ENCODE measurements at places on chromosomes 3 and 15.

- no peak for ATAC-seq
Observed at GRCh38 chr15:47872869-47873432, 155.6 kb downstream of the SEMA6D start.

DNA sequence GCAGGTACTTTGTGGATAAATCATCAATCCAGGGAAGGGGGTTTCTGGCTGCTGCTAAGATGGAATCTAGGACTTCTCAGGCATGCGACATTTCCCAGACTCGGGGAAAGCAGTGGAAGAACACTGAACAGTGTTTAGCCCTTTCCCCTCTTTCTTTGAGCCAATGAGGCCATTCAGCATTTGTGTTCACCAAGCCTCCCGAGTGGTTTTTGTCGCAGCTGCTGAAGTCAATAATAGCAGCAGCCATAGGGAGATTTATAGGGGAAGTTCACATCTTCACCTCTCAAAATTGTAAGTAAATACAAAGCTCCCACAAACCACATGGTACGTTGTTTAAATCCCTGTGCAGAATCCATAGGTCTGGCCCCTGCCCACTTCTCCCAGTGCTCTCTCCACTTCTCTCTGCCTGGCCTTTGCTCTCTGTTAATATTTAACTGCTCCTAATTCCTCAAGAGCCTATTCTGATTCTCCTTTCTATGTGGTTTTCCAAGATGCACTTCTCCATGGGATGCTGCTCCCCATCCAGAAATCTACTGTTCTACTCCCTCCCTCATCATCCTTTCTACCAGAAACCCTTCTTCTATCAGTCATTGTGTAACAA, 230.7 kb downstream of the SHQ1 start:
- no peak for ATAC-seq

DNA sequence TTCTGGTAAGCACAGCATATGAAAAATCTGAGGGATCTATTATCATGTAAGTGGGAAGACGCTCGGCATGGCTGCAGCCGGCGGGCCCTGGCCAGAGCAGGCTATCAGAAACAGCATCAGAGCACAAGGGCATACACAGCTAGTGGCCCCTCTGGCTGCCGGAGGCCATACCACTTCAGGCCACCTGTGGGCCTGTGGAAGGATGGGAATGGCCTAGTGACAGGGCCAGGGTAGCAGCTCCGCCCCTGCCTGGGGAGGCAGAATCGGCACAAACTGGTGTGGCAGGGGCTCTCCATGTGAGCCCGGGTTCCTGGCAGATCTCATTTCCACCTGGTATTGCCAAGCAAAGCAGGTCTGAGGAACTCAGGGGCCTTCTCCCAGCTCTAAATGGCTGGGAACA, 46.4 kb downstream of the SH3BP5 start:
- no peak for ATAC-seq

DNA sequence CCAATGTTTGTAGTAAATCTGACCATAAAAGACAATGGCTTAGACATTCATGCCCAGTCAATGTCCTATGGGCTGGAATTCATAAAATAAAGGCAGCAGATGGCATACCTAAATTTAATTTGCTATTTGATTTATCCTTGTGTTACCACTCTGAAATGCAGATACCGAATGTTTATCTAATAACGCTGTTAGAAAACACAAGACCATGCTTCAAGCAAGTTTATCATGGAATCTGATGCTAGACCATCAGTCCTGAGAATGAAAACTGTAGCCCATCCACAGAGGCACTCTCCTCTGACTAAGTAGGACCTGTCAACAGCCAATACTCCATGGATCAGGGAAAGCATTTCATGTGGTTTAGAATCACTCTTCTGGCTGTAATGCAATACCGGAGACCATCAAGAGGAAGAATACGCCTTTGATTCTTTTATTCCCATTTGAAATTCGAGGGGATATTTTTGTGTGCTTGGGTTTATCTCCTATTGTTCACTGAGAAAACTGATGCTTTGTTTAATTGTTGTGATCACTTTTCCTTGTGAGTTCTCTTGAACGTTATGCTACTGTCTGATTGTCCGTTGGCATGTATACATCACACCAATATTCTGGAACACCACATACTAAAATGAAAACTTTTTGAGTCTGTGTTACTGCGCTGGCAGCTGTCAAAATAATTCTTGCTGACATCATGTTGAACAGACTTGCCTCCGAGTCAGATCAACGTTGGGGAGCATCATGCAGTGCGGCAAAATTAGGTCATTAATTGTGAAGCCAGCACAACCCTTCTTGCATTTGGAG, 12.1 kb upstream of the CPB1 start:
- ATAC-seq: no peak

DNA sequence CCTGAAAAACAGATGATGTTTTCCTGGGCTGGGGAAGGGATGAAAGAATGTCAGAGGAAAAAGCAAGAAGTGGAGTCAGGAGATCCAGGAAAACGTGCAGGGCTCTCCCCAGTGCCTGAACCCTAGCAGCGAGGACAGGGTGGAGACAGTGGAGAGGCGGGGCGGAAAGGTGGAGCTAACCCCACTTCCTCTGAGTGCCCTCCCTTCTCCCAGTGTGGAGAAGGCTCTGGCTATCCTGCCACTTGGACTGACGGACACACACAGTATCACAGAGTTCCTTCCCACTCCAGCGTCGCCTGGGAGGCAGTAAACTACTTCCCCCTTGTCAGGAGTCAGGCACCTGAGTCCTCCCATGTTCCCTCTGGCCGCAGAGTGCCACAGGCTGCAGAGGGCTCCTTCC, 125.3 kb upstream of the CHRNA7 start:
- no peak for ATAC-seq

DNA sequence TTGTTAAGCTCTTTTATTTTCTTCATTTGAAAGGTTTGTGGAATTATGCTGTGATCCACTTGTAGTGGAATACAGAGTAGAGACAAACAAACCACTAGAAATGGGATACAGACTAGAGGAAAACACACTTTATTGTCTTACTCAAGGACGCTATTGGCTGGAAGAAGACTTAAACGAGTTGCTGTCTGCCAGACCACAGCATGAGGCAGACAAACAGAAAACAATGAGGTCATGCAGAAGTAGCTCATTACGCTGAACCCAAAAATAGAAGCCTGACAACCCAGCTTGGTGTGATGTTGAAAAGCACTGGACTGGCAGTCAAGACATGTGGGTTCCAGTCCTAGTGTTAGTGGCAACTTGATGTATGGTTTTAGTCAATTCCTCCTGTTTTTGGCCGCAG, 62.4 kb upstream of the P3H2 start:
- ATAC-seq: no peak

DNA sequence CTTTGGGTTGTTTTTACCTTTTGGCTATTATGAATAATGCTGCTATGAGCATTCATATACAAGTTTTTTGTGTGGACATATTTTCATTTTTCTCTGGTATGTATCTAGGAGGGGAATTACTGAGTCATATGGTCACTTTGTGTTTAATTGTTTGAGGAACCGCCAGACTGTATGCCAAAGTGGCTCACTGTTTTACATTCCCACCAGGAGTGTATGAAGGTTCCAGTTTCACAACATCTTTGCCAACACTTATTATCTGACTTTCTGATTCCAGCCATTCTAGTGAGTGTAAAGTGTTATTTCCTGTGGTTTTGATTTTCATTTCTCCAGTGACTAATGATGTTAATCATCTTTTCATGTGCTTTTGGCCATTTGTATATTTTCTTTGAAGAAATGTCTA, 51.8 kb downstream of the CMTM7 start:
- no peak for ATAC-seq

DNA sequence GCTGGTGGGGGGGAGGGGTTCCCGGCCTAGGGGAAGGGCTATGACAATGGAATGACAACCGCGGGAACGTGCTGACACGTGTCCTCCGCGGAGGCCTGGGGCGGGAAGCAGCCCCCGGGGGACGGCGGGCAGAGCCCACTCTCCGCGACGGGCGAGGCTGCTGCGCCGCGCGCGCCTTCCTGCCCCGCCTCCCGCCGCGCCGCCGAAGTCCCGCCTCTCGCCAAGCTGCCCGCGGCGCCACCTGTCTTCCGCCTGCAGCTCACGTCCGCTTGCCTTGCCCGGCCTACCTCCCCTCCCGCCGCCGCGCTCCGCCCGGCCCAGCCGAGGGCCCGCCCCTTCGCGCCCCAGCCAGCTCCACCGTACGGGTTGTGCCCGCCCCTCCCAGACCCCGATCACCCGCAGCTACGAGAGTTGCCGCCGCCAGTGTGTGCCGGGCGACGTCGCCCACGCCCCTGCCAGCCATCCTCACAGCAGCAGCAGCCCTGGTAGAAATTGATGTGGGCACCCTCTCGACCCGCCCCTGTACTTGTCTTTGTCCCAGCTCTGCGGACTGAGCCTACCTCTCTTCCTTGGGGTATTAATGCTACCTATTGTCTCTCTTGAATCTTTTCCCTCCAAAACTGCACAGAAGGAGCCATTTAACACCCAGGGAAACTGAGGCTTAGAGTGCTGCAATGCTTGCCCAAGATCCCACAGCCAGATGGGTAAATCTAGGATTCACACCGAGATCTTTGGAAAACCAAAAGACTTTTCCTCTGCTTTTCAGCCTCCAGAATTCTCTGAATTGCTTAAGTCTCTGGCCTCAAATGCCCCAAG, at the start of gene PARP16:
PARP16 (minus strand) TSS at position 180 of the 816 bp plus-strand sequence. CDS start 457 bp downstream, outside the sequence.
- peak; percentile 98 for ATAC-seq

GRCh38 chr3:69197922-69198530, 75.6 kb upstream of the LMOD3 start:
- peak; percentile 71 for ATAC-seq

- ATAC-seq: peak; percentile 70
Observed at GRCh38 chr3:152241142-152242017, 27.3 kb upstream of the MBNL1 start.

GRCh38 chr3:10725067-10725466, 91.0 kb upstream of the SLC6A11 start:
- ATAC-seq: no peak

DNA sequence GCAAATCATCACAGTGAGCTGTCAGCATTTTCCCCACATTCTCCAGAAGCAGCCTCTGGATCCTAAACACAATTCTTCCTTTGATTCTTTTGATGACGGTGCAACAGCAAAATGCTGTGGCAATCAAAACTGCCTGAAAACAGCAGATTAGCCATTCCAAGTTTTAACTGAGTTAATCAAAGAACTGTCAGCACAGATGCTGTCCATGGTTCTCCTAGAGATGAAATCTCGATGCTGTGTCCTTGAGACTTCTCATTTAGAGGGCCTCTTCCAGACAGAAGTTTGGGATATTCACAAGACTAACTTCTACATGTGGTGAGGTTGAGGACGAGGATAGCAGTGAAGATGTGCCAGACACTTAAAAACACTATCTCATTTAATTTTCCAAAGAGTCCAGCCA, 50.4 kb upstream of the GYG1 start:
- no peak for ATAC-seq

- ATAC-seq: peak; percentile 53
Observed at GRCh38 chr15:94229591-94230369, 1.6 kb upstream of the MCTP2 start.

DNA sequence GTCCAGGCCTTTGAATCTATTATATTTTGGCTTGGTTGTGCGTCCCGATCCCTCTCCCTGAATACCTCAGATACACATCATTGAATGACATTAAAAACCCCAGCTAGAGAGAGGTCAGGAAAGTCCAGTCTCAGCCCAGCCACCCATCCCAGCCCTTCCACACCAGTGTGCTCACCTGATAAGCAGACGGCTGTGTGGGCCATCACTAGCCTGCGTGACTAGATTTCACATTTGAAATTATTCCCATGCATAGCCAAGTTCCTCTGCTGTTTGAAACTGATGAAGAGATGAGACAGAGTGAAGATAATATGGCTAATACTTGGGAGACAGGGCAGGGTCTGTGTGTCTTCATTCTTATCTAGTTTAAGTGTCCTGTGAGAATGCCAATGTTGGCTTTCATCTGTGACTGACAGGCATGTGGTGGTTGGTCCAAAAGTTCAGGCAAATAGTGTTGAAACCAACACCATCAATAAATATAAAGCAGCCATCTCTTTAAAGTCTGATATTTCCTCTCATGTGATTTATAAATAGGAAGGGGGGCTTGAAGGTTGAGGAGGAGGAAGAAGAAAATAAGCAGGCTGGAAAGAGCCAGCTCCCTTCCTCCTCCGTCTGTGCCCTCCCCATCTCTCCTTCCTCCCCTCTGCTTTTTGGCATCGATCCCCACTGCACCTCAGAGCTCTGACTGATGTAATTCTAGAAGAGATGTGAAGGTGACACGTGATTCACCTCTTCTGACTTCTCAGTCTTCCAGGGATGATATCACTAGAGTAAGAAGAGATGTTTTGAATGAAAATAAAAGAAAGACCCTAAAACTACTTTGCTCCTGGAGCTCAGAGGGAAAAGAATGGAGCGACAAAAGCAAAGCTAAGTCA, 5.1 kb downstream of the FAM43A start:
- no peak for ATAC-seq

DNA sequence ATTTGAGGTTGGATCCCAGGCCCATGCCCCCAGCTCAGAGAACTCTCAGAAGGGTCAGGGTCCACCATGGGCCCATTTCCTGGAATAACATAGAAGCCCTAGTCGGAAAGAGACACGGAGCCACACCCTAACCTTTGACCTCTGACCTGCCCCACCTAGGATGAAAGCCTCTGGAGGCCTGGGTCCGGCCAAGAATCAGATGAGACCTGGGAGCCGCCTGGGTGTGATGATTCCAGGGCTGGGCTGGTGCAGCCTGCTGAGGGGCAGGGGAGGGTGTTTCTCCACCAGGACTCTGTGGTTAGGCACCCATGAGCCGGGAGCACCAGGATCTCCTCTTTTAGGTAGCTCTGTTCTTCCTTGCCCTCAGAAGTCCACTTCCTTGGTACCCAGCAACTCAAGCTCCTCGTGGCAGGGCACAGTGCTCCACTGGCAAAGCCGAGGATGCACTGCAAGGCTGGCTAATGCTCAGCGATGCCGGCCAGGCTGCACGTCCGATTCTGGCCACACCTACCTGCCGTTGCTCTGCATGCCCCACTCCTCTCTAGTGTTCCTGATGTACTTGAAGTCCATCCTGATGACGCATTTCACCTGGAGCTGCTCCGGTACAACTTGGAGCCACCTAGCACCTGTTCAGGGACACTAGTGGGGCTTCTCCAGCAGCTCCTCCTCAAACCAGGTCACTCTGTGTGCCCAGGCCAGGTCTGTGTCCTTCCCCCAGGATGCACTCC, 57.4 kb downstream of the ZNF445 start:
- ATAC-seq: no peak

- no peak for ATAC-seq
Observed at GRCh38 chr3:137052298-137052697, 94.5 kb downstream of the IL20RB start.

DNA sequence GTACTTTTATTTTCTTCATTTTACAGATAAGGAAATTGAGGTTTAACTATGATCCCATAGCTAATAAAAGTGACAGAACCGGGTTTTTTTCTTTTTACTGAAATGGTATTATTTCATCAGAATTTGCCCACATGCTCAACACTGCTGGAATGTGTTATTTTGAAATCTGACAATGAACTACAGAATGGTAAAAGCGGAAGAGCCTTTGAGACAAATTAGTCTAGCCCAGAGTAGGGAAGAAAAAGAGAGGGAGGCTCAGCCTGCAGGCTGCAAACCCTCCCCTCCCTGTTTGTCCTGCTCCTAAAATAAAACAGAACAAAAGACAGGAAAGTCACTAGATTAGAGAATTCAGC, 100.3 kb upstream of the LIPC start:
- ATAC-seq: no peak

GRCh38 chr3:119664850-119665379, 4.5 kb upstream of the POPDC2 start:
- no peak for ATAC-seq

- ATAC-seq: no peak
Observed at GRCh38 chr15:52018244-52018643, 775 bp upstream of the MAPK6 start.

All from activated CD4-positive, CD25-positive, alpha-beta regulatory T cell treated with anti-CD3 and anti-CD28 coated beads, Interleukin-2, amount 50 U/mL, for 24 hours (primary cell).